ENCODE measurements at places on chromosomes 2 and 18. TPM values are rescaled to one million over a fixed set of nuclear protein-coding genes. Genes with fewer than 3 reads are reported as not detected.

GRCh38 chr2:223147431-223147830 lies 95.4 kb downstream of the KCNE4 start:
- H3K27ac ChIP-seq: no peak overlapping the region
- no peak overlapping the region for H3K4me3 ChIP-seq
- no peak for DNase-seq
- no peaks in the 10 kb centered on the region for H3K27me3 ChIP-seq
- H3K36me3 ChIP-seq: no peaks in the 10 kb centered on the region

DNA sequence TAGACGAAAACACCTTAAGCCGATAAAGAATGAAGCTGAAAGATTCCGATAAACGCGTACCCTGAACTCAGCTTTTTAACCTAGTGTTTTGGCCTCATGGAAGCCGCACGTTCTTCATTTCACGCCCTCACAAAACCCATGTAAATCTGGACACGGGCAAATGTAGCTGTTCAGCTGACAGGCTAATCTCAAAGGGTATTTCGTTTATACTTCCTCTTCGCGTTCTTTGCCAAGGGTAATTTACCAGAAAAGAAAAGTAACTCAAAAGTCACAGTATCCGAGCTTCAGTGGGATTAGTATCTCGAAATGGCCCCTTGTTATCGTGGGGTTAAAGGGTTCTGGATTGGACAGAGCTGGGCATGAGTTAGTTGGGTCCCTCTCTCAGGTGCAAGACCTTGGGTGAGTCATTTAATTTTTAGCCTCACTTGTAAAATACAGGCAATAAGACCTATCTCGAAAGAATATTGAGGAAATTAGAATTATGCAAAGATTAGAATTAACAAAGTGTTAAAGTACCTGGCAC lies 22.0 kb upstream of the STPG4 start:
- peak overlapping the region; percentile 98 for H3K4me3 ChIP-seq
- peaks cover 9% of the 10 kb centered on the region for H3K4me1 ChIP-seq
- H3K36me3 ChIP-seq: no peaks in the 10 kb centered on the region
- DNase-seq: no peak
- peak overlapping the region; percentile 100 for H3K27ac ChIP-seq

- H3K27me3 ChIP-seq: no peaks in the 10 kb centered on the region
- no peaks in the 10 kb centered on the region for H3K36me3 ChIP-seq
- no peak overlapping the region for H3K4me3 ChIP-seq
- no peak overlapping the region for H3K27ac ChIP-seq
- no peak for DNase-seq
Observed at GRCh38 chr18:32607816-32608215, 137.1 kb upstream of the GAREM1 start.

DNA sequence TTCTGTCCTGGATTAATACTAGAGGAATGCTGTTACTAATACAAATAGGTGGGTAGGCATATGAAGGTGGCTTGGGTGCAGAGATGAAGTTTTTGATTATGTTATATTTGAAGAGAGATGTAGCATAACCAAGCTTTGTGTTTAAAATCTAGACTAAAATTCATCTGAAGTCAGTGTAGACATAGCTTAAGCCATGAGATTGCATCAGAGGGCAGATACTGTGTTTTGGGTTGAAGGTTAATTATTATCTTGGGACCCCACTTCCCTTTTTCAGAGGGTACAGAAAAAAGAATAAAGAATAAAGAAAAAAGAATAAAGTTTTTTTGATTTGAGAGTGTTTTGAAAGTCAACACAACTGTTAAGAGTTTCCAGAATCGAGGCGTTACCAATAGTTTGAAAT lies 13.0 kb downstream of the PPM1B start:
- H3K4me3 ChIP-seq: no peak overlapping the region
- no peak for DNase-seq
- H3K4me1 ChIP-seq: 0 out of 2 replicates have a peak, but pooled peaks cover under 1% of the 10 kb centered on the region
- no peaks in the 10 kb centered on the region for H3K27me3 ChIP-seq
- no peak overlapping the region for H3K27ac ChIP-seq
- peaks cover 3% of the 10 kb centered on the region for H3K36me3 ChIP-seq

DNA sequence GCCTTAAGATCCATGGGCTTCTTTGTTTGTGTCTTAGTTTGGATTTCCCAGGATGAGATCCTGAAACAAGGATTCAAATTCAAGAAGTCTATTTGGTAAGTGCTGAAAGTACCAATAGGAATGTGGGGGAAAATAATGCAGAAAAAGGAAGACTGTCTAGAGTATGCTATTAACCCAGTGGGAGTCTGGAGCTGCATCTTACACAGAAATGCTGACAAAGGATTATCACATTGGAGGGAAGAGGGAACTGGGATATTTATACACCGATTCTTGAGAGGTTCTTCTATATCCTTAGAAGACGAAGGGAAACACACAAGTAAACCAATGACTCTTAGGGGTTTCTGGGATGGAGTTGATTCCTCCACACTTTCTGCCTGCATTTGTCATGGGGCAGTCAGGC lies 294.8 kb upstream of the FIGN start:
- no peak for DNase-seq
- no peaks in the 10 kb centered on the region for H3K36me3 ChIP-seq
- no peaks in the 10 kb centered on the region for H3K27me3 ChIP-seq
- H3K27ac ChIP-seq: no peak overlapping the region
- H3K4me3 ChIP-seq: no peak overlapping the region

GRCh38 chr2:160838691-160839090 lies 321.5 kb upstream of the TANK start:
- H3K27me3 ChIP-seq: no peaks in the 10 kb centered on the region
- no peaks in the 10 kb centered on the region for H3K4me1 ChIP-seq
- no peaks in the 10 kb centered on the region for H3K36me3 ChIP-seq

DNA sequence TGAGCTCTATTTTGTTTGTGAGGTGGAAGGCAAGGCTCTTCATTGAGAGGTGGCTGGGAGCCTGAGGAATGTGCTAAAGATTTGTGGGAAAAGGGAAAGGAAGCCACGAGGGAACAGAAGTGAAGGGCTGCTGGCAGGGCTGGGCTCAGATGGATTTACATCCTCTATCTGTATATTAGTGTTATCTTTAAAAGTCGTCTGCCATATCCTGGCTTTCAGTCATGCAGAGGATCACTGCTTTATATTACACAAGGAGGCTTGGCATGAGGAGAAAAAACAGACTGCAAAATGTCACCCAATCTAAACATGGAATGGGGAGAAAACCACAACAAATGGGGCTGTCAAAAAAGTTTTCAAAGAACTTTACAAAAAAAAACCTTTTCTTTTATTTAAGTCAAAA lies 434.4 kb downstream of the HRH4 start:
- no peaks in the 10 kb centered on the region for H3K4me1 ChIP-seq
- H3K27me3 ChIP-seq: no peaks in the 10 kb centered on the region
- H3K4me3 ChIP-seq: no peak overlapping the region
- H3K36me3 ChIP-seq: no peaks in the 10 kb centered on the region
- no peak overlapping the region for H3K27ac ChIP-seq

DNA sequence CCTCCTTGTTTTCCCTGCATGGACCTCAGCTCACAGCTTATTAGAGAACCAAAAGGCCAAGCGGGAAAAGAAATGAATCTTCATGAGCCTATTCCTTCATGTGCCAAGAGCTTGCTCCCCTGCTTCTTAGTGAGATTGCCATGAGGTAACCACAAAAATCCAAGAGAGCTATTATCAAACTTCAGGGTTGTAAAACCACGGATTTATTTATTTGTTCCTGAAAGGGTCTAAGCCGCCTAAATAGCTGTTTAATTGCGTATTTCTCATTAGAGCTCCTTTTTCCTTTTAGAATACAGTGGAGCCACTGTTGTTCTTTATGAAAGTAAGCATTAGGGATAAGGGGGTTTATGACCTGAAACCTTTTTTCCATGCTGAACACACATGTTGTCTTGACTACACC lies 58.0 kb downstream of the SRD5A2 start:
- H3K27ac ChIP-seq: no peak overlapping the region
- H3K36me3 ChIP-seq: no peaks in the 10 kb centered on the region
- H3K4me1 ChIP-seq: no peaks in the 10 kb centered on the region
- no peak overlapping the region for H3K4me3 ChIP-seq
- H3K27me3 ChIP-seq: peaks cover 2% of the 10 kb centered on the region
- DNase-seq: no peak

- H3K27me3 ChIP-seq: no peaks in the 10 kb centered on the region
- H3K4me1 ChIP-seq: no peaks in the 10 kb centered on the region
- no peaks in the 10 kb centered on the region for H3K36me3 ChIP-seq
- no peak overlapping the region for H3K27ac ChIP-seq
- no peak for DNase-seq
- no peak overlapping the region for H3K4me3 ChIP-seq
Observed at GRCh38 chr2:76268902-76269620, 558.3 kb upstream of the GCFC2 start.

- H3K27ac ChIP-seq: no peak overlapping the region
- H3K36me3 ChIP-seq: no peaks in the 10 kb centered on the region
- no peak for DNase-seq
- H3K4me3 ChIP-seq: no peak overlapping the region
- H3K4me1 ChIP-seq: peaks cover 6% of the 10 kb centered on the region
Observed at GRCh38 chr2:64354857-64355680, 98.9 kb upstream of the LGALSL start.

- no peaks in the 10 kb centered on the region for H3K4me1 ChIP-seq
- H3K36me3 ChIP-seq: peaks cover 7% of the 10 kb centered on the region
- no peaks in the 10 kb centered on the region for H3K27me3 ChIP-seq
Observed at GRCh38 chr2:12161085-12161484, 414.7 kb downstream of the LPIN1 start.

- H3K27me3 ChIP-seq: no peaks in the 10 kb centered on the region
- H3K27ac ChIP-seq: no peak overlapping the region
- no peaks in the 10 kb centered on the region for H3K4me1 ChIP-seq
- H3K36me3 ChIP-seq: no peaks in the 10 kb centered on the region
Observed at GRCh38 chr2:206556357-206556949, 85.8 kb upstream of the FAM237A start.

The C2orf80 gene
- total RNA-seq: not detected

GRCh38 chr2:231335591-231335990 lies 59.9 kb upstream of the B3GNT7 start:
- H3K36me3 ChIP-seq: no peaks in the 10 kb centered on the region
- no peaks in the 10 kb centered on the region for H3K4me1 ChIP-seq
- no peak overlapping the region for H3K4me3 ChIP-seq
- no peaks in the 10 kb centered on the region for H3K27me3 ChIP-seq
- no peak overlapping the region for H3K27ac ChIP-seq
- DNase-seq: no peak

The UGT1A5 gene
- total RNA-seq: not detected

The FAM98A gene
- 75.0 TPM for total RNA-seq

The HOXD1 gene
- not detected for total RNA-seq

The CAVIN2 gene
- total RNA-seq: not detected

- H3K4me3 ChIP-seq: no peak overlapping the region
- no peak overlapping the region for H3K27ac ChIP-seq
- no peaks in the 10 kb centered on the region for H3K27me3 ChIP-seq
- no peaks in the 10 kb centered on the region for H3K4me1 ChIP-seq
- H3K36me3 ChIP-seq: no peaks in the 10 kb centered on the region
Observed at GRCh38 chr2:134461511-134461910, 207.6 kb downstream of the MGAT5 start.

The RPL37A gene
- total RNA-seq: 4,544 TPM

The LYPD6B gene
- 1.9 TPM for total RNA-seq

The FAM161A gene
- 7.0 TPM for total RNA-seq

GRCh38 chr2:214069254-214069653 lies 341.6 kb upstream of the VWC2L start:
- DNase-seq: no peak
- no peaks in the 10 kb centered on the region for H3K4me1 ChIP-seq
- H3K27ac ChIP-seq: no peak overlapping the region
- H3K4me3 ChIP-seq: no peak overlapping the region
- no peaks in the 10 kb centered on the region for H3K36me3 ChIP-seq

- H3K4me3 ChIP-seq: no peak overlapping the region
- H3K4me1 ChIP-seq: no peaks in the 10 kb centered on the region
- DNase-seq: no peak
Observed at GRCh38 chr18:50853863-50854271, 25.1 kb upstream of the ME2 start.

- no peaks in the 10 kb centered on the region for H3K27me3 ChIP-seq
- DNase-seq: no peak
- H3K36me3 ChIP-seq: no peaks in the 10 kb centered on the region
- H3K4me3 ChIP-seq: no peak overlapping the region
- no peaks in the 10 kb centered on the region for H3K4me1 ChIP-seq
- H3K27ac ChIP-seq: no peak overlapping the region
Observed at GRCh38 chr18:61034580-61034979, 298.6 kb upstream of the CDH20 start.

The PIEZO2 gene
- total RNA-seq: 42.3 TPM

GRCh38 chr2:150174056-150174805 lies 313.2 kb downstream of the RND3 start:
- no peaks in the 10 kb centered on the region for H3K36me3 ChIP-seq
- no peaks in the 10 kb centered on the region for H3K4me1 ChIP-seq
- no peaks in the 10 kb centered on the region for H3K27me3 ChIP-seq
- no peak overlapping the region for H3K4me3 ChIP-seq

The CYP1B1 gene
- total RNA-seq: 10.1 TPM

GRCh38 chr18:9737472-9738121 lies 29.5 kb downstream of the RAB31 start:
- no peaks in the 10 kb centered on the region for H3K4me1 ChIP-seq
- no peak overlapping the region for H3K4me3 ChIP-seq
- H3K27ac ChIP-seq: no peak overlapping the region
- H3K27me3 ChIP-seq: peaks cover 2% of the 10 kb centered on the region
- no peak for DNase-seq

DNA sequence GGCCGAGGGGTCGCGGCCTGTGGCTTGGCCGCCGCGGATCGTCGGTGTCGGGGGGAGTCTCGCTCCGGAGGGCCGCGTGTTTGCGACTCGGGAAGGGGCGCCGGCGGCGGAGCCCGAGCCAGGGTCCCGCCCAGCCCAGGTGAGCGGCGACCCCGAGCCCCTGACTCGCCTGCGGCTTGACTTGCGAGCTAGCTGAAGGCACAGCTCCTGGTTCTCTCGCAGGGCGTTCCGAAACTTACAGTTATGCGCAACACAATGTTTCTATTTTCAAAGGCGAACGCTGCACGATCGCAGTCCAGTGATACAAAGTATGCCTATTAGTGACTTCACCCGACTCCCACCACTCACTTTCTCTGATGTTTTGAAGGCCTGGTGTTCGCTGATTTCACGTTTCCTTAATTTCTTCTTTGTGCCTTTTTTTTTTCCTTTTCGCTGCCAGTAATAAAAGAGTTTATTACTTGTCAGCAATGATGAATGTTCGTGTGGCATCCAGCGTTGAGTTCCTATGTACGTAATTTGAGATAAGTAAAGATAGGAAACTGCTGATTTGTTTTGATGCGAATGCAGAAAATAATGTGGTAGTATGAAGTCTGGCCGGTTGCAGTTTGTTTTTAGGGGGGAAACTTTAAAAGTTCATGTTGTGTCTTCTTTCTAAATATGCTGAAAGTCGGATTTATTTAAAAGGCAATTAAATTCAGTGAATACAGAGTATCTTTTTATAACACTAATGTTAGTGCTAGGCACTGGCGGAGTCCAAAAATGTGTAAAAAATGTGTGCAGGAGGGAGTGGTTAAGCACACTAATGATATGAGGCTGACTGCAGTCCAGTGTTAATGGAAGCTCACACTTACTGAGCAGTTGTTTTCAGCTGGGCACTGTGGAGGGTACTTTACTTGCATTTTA lies 706 bp downstream of the UBXN2A start:
- peak overlapping the region; percentile 96 for H3K4me3 ChIP-seq
- peak overlapping the region; percentile 87 for H3K27ac ChIP-seq
- no peaks in the 10 kb centered on the region for H3K36me3 ChIP-seq

- DNase-seq: peak; percentile 98
- no peaks in the 10 kb centered on the region for H3K27me3 ChIP-seq
- peak overlapping the region; percentile 80 for H3K27ac ChIP-seq
- H3K36me3 ChIP-seq: no peaks in the 10 kb centered on the region
Observed at GRCh38 chr2:98026927-98027522, 31.3 kb upstream of the TMEM131 start.

GRCh38 chr2:121018136-121019061 lies 266.6 kb downstream of the TFCP2L1 start:
- H3K4me1 ChIP-seq: no peaks in the 10 kb centered on the region
- no peak for DNase-seq
- H3K27me3 ChIP-seq: no peaks in the 10 kb centered on the region
- H3K4me3 ChIP-seq: no peak overlapping the region

The VWC2L gene
- total RNA-seq: not detected
